T1000 (cell line): ENCODE measurements at places on chromosomes 4 and X.
A peak's percentile ranks its signal among the peaks of the same experiment; 100 is the strongest.

GRCh38 chr4:90689739-90690138 is 562.5 kb downstream of the CCSER1 start:
- no peak for DNase-seq

DNA sequence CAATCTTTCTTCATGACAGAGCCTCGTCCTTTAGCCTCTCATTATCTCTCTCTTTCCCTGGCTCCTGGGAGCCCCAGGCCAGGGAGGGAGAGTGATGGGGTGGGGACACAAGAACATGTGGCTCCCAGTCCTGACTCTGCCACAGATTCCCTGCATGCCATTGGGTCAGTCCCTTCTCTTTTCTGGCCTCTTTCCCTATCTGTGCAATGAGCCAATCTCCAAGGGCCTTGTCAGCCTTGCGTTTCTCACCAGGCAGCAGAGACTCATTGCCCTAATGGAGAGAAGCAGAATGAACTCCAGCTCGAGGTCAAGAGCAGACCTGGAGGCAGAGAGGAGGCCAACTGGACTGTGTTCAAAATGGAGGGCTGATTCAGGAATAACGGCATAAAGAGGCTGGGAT is 38.4 kb upstream of the PJA1 start:
- no peak for DNase-seq

GRCh38 chrX:38327775-38328081 is 419 bp upstream of the RPGR start:
- no peak for DNase-seq

DNA sequence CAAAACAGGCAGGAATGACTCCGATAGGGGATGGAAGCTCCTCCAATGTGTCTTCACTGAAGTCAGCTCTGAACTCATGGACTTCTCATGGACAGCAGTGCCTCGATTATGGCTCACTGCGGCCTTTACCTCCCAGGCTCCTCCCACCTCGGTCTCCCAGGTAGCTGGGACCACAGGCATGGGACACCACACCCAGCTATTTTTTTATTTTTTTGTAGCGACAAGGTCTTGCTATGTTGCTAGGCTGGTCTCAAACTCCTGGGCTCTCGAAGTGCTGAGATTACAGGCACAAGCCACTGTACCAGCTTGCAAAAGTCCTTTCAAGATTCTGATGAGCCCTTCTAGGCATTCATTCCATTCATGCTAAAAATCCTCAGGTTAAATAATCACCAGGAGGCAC is 181.5 kb downstream of the NSUN7 start:
- no peak for DNase-seq

- DNase-seq = no peak
Measured at GRCh38 chr4:169254546-169254983, 16.2 kb downstream of the SH3RF1 start.

DNA sequence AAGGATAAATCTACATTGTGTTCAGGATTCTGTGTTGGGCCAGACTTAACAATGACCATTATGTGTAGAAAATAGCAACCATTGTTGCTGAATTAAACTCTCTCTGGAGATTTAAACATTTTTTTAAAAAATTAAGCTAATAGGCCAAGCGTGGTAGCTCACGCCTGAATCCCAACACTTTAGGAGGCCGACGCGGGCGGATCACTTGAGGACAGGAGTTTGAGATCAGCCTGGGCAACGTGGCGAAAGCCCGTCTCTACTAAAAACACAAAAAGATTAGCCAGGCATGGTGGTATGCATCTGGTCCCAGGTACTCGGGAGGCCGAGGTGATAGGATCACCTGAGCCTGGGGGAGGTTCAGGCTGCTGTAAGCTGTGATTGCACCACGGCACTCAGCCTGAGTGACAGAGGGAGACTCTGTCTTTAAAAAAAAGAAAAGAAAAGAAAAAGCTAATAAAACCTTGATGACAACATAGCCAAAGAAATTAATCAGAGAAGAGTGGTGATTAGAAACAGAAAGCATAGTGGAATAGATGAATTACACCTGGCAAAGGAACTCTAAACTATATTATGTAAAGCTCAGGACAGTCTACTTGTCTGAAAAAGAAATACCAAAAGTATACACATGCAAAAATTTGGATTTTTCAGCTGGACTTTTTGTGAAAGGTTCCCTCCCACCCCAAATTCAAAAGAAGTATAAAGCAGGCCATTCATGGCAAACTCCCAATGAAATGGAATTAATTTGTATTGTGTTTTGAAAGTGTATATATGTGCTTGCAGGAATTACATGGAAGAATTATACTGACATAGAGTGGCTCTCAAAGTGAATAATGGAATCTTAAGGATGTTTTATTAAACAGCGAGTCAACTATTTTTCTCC is 21.9 kb downstream of the PLS3 start:
- DNase-seq = no peak

- no peak for DNase-seq
Measured at GRCh38 chrX:100721328-100721727, 10.6 kb downstream of the SYTL4 start.

- no peak for DNase-seq
Measured at GRCh38 chr4:106830879-106831278, 205.2 kb downstream of the DKK2 start.

DNA sequence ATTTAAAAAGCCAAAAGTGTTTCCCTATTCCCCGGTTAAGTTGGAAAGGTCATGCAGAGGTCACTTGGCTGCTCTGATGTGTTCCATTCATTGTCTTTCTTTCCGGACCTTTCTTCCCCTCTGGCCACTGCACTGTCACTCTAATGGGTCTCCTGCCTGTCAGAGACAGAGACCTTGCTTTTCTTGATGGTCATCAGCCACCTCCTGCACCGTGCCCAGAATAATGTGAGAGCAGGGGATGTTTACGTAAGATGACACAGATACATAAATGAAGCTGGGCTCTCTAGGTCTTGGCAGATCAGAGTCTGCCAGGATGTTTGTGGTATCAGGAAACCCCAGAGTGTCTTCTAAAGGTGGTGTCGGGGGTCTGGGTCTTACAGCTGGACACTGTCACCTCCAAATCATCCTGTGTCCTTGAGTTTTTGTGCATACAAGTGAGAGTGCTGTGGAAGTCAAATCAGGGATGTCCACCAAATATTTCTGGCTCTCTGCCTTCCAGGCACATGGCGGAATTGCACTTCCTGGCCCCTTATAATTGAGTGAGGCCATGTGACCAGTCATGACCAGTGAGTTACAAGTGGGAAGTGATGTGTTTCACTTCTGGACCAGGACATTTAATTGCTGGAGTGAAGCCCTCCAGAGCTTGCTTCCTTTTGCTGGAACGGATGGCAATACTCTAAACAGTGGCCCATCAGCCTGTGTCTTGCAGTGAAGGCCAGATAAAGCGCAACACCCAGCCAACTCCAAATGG is 130.6 kb upstream of the ATP6AP2 start:
- no peak for DNase-seq

DNA sequence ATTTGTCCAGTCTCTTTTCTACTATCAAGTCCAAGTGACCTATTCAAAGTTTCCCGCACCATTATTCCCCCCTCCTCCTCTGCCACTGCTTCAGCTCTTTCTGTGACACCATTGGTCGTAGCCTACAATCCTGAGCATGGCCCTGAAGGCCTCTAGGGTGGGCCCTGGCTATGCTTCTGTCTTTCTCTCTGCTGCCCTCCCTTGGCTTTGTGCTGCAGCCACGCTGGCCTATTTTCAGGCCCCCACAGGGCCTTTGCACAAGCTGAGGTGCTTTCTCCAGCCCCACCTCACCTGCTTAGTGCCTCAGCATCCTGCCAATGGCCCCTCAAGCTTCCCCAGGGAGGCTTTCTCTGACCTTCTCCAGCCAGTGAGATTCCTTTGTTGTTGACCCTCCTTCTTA is 156.5 kb downstream of the NHS start:
- no peak for DNase-seq

- no peak for DNase-seq
Measured at GRCh38 chrX:119389871-119390501, 9.2 kb upstream of the SLC25A43 start.

DNA sequence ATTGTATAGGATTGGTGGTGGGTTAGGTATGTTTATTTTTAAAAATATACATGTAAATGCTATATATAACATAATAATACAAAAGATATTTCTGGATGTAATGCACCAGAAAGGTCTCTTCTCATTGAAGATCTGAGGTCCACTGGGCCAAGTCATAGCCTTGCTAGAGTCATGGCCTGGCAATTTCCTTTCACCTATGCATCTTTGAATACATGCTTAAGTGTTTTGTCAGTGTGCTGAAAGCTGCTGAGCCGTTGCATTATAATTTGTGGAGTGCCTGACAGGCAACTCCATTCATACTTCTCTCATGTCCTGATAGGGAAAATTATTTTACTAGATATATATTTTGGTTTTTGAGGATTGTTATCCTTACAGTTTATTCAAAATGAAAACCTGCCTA is 410.2 kb upstream of the CT83 start:
- no peak for DNase-seq

- DNase-seq = no peak
Measured at GRCh38 chrX:22041907-22042530, 9.9 kb downstream of the PHEX start.

DNA sequence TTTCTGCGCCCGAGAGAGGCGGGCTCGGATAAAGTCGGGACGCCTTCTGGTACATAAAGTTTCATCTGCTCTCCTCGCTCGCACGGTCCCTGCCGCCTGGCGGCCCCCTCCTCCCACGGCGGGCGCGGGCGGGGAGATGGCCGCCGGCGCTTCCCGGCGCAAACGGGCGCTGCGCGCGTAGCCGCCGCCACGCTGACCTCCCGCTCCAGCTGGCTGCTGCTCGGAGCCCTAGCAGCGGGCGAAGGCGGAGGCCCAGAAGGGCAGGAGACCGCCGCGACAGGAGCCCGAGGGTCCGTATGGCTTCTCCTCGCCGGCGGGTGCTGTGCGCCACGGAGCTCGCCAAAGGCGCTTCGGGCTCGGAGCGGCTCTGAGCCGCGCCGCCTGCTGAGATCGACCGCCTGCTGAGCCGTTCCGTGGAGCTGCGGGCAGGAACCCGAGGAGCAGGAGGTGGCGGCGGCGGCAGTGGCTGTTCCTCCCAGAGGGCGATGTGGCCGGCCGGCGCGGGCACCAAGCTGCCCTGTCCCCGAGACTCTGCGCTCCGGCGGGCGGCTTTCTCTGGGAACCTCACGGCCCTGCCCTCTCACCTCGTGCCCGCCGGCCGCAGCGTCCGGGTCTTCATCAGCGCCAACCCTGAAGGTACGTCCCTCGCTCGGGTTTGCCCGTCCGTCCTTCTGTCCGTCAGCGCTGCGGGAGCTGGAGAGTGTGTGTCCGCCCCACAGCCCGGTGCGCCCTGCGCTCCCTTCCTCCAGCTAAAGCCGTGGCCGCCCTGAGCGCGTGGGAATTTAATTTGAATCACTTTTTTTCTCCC is at the start of gene NWD2:
Gene NWD2 (plus strand): TSS at position 161 of the 808 bp plus-strand sequence. CDS start 325 bp downstream, at position 486.
- peak; percentile 85 for DNase-seq

DNA sequence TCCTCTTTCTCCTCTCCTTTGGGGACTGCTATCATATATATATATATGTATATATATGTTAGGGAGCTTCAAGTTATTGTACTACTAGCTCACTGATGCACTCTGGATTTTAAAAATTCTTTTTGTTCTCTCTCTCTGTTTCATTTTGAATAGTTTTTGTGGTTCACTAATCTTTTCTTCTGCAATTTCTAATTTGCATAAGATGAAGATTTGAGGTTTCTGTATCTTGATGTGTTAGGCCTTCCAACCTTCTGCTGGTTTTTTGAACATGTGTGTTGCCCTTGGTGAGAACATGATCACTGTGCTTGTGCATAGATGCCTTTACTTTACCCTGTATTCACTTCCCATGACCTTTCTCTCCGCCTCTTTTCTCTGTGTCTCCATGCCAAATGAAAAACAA is 7.8 kb upstream of the ZNF718 start:
- DNase-seq = no peak

- DNase-seq = peak; percentile 77
Measured at GRCh38 chr4:168634276-168634802, 137.5 kb downstream of the PALLD start.

DNA sequence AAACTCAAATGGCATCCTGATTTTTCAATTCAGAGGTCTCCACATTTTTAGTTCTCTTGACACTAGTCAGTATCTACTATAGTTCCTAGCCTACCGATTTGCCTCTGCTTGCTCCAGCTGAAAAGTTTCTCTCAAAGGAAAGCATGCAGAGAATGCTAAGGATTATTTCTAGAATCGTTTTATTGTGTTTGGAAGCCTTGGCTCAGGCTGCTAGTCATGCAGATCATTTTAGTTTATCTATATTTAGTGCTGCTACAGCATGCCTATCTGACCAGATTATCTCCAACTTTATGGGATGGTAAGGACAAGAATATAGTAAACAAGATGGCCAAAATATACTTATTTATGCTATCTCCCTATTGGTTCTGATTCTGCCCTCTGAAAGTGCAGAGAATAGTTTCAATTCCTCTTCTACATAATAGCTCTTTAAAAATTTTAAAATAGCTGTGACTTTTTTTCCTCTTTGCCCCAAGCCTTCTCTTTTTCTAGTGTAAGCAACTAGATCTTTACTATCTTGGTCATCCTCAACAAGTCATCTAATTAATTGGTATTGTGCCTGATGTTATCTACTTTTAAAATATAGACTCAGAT is 15.7 kb upstream of the DRP2 start:
- no peak for DNase-seq

DNA sequence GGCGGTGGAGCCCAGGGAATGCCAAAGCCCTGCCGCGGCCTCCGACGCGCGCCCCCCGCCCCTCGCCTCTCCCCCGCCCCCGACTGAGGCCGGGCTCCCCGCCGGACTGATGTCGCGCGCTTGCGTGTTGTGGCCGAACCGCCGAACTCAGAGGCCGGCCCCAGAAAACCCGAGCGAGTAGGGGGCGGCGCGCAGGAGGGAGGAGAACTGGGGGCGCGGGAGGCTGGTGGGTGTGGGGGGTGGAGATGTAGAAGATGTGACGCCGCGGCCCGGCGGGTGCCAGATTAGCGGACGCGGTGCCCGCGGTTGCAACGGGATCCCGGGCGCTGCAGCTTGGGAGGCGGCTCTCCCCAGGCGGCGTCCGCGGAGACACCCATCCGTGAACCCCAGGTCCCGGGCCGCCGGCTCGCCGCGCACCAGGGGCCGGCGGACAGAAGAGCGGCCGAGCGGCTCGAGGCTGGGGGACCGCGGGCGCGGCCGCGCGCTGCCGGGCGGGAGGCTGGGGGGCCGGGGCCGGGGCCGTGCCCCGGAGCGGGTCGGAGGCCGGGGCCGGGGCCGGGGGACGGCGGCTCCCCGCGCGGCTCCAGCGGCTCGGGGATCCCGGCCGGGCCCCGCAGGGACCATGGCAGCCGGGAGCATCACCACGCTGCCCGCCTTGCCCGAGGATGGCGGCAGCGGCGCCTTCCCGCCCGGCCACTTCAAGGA is at the start of gene FGF2:
Gene FGF2 (plus strand): TSS at position 279 of the 705 bp plus-strand sequence. CDS start 344 bp downstream, at position 623.
- peak; percentile 38 for DNase-seq

- no peak for DNase-seq
Measured at GRCh38 chr4:10108818-10109783, 7.5 kb downstream of the WDR1 start.

- no peak for DNase-seq
Measured at GRCh38 chrX:22118161-22118830, 86.2 kb downstream of the PHEX start.

DNA sequence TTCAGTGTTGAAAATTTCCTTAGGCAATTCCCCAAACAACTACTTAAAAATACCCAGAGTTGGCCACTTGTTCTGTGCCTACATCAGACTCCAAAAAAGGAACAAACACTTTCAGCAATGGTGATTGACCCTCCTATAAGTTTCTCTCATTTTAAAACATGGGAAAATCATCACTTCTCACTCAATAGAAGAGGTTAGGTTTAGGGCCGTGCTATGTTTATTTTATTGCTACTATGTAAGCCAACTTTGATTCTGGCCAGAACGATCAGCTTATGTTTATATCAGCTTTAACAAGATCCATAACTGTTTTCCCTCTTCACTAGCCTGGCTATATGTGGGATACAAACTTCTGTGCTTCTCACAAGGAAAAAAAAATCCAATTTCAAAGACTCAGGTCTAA is 133.1 kb downstream of the MTNR1A start:
- DNase-seq = no peak
